ENCODE measurements at places on chromosomes 7 and 10.

GRCh38 chr7:125926621-125927020, 997.0 kb upstream of the POT1 start:
- no peak for DNase-seq

GRCh38 chr7:146053492-146053891, 63.1 kb upstream of the CNTNAP2 start:
- no peak for DNase-seq

GRCh38 chr7:44347546-44348114, 22.2 kb upstream of the CAMK2B start:
- peak; percentile 81 for DNase-seq

GRCh38 chr7:130393101-130393561, 12.8 kb downstream of the CPA1 start:
- no peak for DNase-seq

- DNase-seq: no peak
Observed at GRCh38 chr10:63761243-63761642, 240.0 kb downstream of the REEP3 start.

DNA sequence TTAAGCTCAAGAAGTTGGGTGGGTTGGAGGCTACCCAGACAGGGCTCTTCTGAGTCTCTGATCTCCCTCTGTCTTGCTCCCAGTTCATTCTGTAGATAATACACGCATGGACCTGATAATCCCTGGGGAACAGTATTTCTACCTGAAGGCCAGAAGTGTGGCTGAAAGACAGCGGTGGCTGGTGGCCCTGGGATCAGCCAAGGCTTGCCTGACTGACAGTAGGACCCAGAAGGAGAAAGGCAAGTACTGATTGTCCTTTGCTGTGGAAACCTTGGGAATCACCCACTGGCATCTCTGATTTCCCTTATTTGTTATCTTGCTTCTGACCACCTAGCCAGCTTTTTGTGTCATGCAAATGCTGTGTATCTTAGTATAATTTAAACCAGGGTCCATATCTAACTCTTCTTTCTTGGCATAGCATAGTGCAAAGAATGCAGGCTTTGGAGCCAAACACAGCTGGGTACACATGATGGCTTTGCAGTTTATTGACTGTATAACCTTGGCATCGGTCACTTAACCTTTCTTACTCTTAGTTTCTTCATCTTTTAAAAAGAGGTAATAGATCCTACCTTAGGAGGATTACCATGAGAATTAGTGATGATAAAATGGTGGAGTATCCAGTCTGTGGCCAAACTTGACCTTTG, 18.0 kb downstream of the PLEKHA8 start:
- DNase-seq: no peak

GRCh38 chr7:138407792-138408191, 52.3 kb upstream of the TRIM24 start:
- DNase-seq: no peak

GRCh38 chr7:47772492-47772891, 175.8 kb downstream of the PKD1L1 start:
- no peak for DNase-seq

All from left ventricle myocardium superior (tissue), 1 donor.